ENCODE measurements at places on chromosomes 13 and 19.

GRCh38 chr13:74329962-74330361, 195.8 kb upstream of the KLF12 start:
- DNase-seq: no peak

GRCh38 chr13:31896427-31896826, 135.1 kb upstream of the FRY start:
- peak; percentile 79 for DNase-seq

- DNase-seq: no peak
These were observed 88.9 kb upstream of the NBEA start for GRCh38 chr13:34853161-34853560.

GRCh38 chr19:5958074-5958850, 19.7 kb downstream of the RANBP3 start:
- no peak for DNase-seq

GRCh38 chr13:27391471-27391870, 32.9 kb upstream of the GTF3A start:
- no peak for DNase-seq

DNA sequence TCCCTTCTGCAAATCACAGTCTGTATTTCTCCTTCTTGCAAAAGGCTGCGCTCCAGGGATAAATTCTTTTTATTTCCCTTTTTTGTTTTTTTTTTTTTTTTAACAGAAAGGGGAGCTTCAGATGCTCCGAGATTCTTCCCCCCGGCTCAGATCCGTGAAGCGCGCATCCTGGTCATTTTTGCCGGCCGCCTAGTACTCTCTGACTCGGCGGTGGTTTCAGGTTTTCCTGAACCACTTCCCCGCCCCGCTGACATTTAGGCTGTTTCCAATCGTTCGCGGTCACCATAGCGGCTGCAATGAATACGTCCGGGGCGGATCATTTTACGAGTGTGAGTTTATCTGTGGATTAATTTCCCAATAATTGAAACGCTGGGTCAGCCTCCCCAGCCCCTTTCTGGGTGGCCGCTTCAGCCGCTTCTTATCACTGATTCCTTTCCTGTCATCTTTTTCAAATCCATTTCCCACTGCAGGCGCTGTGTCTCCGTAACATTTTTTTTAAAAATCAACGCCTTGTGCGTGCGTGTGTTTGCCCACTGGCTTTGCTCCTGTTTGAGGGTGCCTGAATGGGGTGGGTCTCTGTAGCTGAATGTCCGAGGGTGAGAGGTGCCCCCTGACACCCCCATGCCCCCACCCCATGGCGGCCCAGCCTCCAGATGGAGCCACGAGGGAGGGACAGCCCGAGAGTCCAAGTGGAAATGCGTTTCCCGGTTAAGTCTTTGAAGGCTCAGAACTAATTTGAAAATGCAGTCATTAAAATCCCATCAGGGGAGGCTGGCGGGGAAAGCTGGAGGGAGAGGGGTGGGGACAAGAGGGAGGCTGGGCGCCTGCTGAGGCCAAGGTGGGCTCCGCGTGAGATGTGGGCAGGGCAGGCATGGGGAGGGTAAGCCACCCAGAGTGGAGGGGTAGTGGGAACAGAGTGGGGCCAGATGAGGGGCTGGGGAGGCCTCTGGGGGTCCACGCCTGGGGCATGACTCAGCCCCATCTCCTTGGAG, 10.6 kb downstream of the ONECUT3 start:
- DNase-seq: no peak

Data from HAP-1 (cell line).